ENCODE measurements at places on chromosomes 3 and 15.

GRCh38 chr3:117510396-117510795 is 800.8 kb downstream of the TUSC7 start:
- no peak for DNase-seq

- DNase-seq: no peak
Measured at GRCh38 chr3:71247958-71248335, 335.6 kb downstream of the FOXP1 start.

DNA sequence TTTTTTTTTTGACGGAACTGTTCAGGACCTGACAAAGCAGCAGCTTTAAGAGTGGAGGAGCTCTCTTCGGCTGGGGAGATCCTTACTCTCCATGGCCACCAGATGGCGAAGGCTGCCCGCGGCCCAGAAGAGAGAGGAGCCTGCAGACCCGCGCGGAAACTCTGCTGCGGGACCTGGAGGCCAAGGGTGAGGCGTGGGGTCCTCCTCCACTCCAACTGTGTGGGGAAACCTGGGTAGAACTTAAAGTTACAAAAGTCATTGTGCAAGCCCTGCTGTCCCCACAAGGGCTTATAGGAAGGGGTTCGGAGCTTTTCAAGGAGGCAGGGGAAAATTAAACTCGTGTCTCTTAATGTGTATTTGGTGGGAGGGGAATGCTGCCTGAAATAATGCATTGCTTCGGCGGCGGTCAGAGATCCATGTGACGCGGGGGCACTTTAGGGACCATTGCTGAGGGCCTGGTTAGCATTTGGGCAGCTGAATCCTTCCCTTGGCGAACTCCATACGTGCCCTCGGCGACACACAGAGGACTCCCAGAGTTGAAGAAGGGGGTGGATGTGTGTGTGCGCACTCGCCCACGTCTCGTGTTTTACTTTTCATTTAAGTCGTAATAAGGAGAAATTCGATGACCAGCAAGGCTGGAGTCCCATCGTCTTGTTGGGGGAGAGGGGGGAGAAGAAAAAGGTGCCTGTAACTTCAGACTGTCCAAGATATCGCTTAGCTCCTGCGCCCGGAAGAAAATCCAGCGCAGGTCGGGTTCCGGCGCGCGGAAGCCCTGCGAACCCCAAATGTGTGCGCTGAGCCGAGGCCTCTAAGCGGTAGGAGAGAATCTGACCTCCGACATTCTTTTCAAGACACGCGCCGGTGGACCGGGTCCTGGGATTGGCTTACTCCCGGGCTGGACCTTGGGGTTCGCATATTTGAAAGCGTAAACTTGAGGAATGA is 9.7 kb downstream of the EOMES start:
- DNase-seq: peak; percentile 65

DNA sequence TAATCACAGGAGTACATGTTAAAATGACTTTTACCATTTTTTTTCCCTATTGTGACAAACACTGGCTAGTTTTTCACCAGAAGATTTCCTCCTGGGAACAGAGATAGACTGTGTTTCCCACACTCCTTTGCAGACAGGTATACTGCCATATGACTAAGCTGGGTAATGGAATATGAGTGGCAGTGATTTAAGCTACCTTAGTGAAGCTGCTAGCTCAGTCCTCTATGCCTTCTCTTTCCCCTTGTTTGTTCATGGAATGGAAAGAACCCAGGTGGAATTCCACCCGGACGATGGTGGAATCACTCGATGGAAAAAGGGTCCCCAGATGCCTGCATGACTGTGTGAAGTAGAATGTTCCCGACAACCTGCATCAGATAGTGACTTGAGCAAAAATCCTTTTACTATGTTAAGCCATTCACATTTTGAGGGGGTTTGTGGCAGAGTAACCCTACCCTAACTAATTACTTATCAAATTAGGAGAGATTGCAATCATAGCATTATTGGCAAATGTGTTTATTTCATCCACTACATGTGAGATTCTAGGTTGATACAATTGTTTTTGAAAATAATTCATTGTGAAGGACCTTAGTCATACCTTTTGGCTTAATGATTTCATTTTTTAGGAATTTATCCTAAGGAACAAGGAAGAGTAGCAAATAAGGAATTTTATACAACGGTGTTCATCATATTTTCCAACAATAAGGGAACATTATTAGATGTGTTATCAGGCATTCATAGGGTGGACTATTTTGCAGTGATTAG is 16.5 kb downstream of the THSD4 start:
- DNase-seq: no peak

DNA sequence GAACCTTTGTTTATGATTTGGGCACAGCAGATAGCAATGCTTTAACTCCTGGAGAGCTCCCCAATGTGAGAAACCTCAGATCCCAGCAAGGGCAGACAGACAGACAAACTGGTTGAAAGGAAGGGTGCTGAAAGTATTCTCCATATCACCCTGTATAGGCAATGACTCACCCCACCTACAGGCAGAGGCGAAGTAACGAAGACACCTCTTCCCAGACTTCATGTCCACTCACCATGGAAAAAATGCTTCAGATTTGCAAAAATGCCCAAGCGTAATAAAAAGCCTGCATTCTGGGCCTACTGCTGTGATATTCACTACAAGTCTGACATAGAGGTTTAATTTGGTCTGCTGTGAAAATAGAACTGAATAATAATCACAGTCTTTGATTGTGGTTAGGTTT is 50.5 kb downstream of the THBS1 start:
- DNase-seq: no peak

DNA sequence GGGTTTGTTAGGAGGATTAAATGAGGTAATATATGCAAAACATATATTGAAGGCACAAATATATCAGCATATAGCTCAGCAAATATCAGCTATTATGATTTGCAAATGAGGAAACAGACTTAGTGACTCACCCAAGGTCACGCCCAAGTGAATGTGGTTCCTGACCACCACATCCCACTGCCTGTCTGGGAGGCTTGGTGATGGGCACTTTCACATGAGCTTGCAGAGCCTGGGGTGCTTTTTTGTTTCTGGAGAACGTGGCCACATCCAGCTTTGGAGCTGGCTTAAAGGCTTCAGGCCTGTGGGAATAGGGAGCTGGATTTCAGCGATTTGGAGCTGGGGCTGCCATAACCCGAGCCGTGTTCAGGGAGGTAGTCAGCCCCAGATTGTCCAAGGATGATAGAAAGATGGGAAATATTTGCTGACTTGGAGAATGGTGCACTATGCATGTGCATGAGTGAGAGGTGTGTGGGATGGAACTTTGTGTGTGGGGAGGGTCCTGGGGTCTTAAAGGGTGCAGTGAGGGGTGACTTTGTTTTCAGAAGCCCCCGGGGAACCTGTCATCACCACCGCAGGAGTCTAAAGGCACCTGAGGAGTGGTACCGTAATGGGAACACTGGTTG is 12.0 kb upstream of the FGD5 start:
- DNase-seq: no peak

All from T-helper 9 cell (primary cell).